ENCODE measurements at places on chromosomes 3 and 15. TPM values are rescaled to one million over a fixed set of nuclear protein-coding genes. Genes with fewer than 3 reads are reported as not detected.

Gene NCEH1
- total RNA-seq, result 8.2 TPM

Gene MAP1A
- 5.3 TPM for total RNA-seq

Gene PLAAT1
- not detected for total RNA-seq

Gene SENP5
- total RNA-seq, result 37.0 TPM

Gene CCR9
- total RNA-seq, result 0.08 TPM

Gene CYP8B1
- not detected for total RNA-seq

Gene PIGBOS1
- 12.2 TPM for total RNA-seq

Gene SLC35G2
- 0.16 TPM for total RNA-seq

Gene GOLGA6A
- total RNA-seq, result not detected

Gene NEK11
- total RNA-seq, result 1.7 TPM
